ENCODE measurements at places on chromosomes 1 and 21. TPM values are rescaled to one million over a fixed set of nuclear protein-coding genes. Genes with fewer than 3 reads are reported as not detected.

DNA sequence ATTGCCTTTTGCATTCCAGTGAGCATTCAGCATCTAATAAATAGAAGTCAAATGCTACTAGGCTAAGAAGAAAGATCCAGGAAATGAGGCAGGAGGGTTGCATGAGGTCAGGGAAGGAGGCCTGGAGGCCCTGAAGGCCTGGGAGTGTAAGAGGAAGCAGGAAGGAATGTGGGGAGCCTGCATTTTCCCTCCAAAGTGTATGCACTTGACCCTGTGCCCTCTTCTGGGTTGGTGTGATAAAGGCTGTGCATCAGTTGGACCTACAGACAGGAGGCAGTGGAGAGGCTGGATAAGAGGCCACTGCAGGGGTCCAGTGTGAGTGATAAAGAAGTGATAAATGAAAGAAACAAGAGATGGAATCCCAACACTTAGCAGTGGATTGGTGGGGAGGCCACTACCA is 20.4 kb downstream of the KIAA1614 start:
- DNase-seq: no peak

The TMEM200B gene
- total RNA-seq: 2.1 TPM

- DNase-seq: no peak
Measured at GRCh38 chr1:20307026-20307425, 16.4 kb downstream of the VWA5B1 start.

- DNase-seq: no peak
Measured at GRCh38 chr1:179105393-179105792, 23.5 kb downstream of the TOR3A start.

GRCh38 chr21:31335957-31336738 is 7.9 kb downstream of the TIAM1 start:
- no peak for DNase-seq

- DNase-seq: no peak
Measured at GRCh38 chr1:222454782-222455181, 93.1 kb downstream of the HHIPL2 start.

GRCh38 chr1:1430992-1431844 is 4.3 kb upstream of the VWA1 start:
- no peak for DNase-seq

The OR6P1 gene
- total RNA-seq: not detected

- no peak for DNase-seq
Measured at GRCh38 chr1:99613716-99614115, 32.2 kb upstream of the PALMD start.
